ENCODE measurements at places on chromosomes 1 and 21.

DNA sequence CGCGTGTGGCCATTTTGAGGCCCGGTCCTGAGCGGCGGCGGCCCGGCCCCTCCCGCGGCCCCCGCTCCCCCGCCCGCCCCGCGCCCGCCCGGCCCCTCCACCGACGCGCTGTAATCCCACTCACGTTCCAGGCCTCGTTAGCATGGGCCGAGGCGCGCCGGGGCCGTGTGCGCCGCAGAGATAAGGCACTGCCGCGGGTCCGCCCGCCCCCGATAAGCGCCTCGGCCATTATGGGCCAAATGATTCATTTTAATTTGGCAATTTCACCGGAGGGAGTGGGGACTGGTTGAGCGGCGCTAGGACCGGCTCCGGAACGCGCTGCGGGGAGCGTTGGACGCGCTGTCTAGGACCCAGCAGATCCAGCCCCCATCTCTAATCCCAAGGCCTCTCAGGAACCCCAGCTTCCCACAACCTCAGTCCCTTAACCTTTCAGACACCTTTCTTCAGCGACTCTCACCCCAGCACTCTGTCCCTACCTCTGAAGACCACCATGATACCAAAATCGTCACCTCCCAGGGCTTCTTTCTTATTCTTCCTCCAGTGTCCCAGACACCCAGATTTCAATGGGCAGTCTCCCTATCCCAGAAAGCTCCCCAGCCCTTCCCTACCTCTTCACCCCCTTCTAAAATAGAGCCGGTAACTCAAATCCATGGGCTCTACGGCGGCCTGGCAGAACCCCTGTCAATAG, at the start of gene TAL1:
Gene TAL1 (minus strand): TSS at position 39 of the 688 bp plus-strand sequence. CDS start 6,337 bp downstream, outside the sequence.
- no peak for DNase-seq

- DNase-seq, result peak; percentile 8
Observed at GRCh38 chr1:74767490-74767889, 34.5 kb downstream of the TYW3 start.

DNA sequence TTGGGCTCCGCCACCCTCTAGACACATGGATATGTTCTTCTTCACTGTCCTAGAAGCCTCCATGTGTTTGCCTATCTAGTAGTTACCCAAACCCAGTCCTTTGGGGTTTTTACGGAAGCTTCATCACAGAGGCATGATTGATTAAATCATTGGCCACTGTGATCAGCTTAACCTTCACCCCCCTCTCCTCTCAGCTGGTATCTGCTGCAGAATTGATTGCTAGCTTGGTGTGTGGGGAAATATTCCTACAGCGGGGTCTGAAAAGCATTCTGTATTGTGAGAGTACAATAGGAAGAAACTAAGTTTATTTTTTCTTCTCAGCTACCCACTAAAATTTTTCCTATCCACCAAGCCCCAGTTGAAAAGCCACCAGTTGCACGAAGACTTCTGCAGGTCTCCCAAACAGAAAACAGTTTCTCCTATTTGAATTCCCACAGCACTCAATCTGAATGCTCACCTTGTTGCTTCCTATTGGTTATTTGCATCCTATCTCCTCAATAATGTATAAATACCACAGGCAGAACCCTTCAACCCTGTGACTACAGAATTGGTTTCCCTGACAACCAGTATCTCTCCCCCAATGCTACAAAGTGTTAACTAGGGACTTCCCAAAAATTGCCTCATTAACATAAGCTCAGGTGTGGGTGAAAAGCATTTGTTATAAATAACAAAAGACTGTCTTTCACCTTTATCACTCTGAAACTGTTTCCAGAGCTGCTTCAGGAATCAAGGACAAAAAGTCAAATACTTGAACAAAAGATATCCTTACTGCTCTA, 9.3 kb upstream of the VANGL1 start:
- no peak for DNase-seq

GRCh38 chr1:27567971-27568299, 36.0 kb downstream of the AHDC1 start:
- DNase-seq, result no peak

DNA sequence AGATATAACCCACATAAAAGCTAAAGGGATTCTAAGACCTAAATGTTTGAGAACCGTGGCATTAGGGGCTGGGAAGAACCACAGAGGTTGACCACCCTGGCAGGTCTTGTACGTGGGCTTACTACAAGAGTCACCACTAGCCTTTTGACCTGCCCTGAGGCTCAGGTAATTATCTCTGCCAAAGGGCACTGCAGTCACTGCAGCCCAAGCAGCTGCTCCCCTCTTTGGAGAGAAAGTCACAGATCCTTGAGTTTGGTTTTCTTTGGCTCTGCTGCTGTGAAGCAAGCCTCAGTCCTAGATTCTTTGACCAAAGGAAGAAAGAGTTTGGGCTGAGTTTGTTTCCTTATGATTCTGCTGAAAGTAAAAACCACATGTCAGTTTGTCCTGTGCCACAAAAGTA, 11.6 kb downstream of the PARK7 start:
- DNase-seq, result no peak

DNA sequence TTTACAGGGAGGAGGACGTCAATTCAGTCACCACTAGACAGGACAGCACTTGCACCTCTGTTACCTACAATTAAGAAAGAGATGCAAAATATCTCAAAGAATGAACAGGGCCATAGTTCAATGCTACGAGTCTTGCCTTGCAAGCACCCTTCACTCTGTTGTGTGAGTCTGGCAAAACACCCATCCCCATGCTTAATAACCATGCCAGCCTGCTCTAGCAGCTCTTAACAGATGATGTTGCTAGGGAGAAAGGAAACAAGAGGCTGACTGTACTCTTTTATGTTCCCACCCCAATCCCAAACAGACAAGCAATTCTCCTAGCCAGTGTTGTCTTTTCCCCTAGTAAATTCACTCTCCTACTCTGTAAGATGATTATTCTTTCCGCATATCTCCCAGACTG, 5.3 kb downstream of the CBR1 start:
- no peak for DNase-seq

GRCh38 chr1:45686015-45686287, 382 bp downstream of the GPBP1L1 start:
- DNase-seq, result peak; percentile 82

DNA sequence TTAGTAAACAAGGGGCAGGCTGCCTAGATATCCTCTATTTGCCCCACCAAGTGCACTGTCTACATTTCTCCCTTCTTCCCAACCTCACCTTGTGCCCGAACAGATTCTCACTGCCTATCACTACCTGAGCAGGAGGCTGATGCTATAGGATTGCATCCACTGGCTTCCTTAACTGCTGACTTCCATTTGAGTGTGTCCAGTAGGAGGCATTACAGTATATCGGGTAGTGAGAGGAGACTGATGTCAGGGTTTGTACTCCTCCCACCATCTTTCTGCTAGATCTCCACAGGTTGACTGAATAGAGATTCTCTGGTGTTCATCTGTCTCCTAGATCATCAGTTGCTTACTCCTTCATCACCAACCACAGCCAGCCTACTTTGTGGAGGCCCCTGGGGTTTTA, 796.3 kb downstream of the LRRIQ3 start:
- peak; percentile 12 for DNase-seq

DNA sequence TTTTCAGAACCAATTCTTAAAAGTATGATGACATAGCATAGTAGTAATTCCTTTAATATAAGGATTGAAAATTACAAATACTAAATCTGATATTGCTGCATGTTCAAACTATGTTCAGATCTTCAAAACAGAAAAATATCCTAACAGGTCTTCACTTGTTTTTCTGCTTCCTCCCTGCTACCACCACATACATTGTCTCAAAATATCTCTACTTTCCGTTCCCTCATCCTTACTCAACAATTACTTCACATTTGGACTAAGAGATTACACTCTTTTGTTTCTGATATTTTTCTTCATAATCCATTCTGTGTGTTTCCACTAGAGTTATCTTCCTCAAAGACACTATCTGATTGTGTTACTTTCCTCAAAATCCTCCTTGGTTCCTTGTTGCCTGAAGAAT, 125.1 kb downstream of the NEK7 start:
- no peak for DNase-seq

- no peak for DNase-seq
Observed at GRCh38 chr1:11684070-11684469, 3.1 kb upstream of the MAD2L2 start.

DNA sequence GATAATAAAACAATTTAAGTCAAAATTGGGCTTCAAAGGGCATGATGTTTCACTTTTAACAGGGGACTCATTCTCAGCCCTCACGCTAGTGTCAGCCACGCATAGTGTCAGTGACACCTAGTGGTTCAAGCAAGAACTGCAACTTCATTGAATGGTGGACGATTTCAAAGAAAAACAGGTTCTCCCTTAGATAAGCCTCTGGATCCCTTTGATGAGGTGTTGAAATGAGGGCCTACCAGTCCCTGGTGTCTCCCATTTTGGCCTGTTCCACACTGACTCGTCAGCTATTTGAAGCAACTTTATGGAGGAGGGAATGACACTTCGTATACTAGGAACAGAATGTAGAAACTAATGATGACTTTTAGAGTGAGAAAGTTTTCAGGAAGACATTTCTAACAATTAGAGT, 56.2 kb downstream of the FCRL5 start:
- peak; percentile 84 for DNase-seq

GRCh38 chr1:43530483-43531106, at the start of gene PTPRF:
TSS of gene PTPRF (plus strand) at chr1:43530883. CDS start at chr1:43545076, 14,193 bp downstream.
- peak; percentile 71 for DNase-seq

DNA sequence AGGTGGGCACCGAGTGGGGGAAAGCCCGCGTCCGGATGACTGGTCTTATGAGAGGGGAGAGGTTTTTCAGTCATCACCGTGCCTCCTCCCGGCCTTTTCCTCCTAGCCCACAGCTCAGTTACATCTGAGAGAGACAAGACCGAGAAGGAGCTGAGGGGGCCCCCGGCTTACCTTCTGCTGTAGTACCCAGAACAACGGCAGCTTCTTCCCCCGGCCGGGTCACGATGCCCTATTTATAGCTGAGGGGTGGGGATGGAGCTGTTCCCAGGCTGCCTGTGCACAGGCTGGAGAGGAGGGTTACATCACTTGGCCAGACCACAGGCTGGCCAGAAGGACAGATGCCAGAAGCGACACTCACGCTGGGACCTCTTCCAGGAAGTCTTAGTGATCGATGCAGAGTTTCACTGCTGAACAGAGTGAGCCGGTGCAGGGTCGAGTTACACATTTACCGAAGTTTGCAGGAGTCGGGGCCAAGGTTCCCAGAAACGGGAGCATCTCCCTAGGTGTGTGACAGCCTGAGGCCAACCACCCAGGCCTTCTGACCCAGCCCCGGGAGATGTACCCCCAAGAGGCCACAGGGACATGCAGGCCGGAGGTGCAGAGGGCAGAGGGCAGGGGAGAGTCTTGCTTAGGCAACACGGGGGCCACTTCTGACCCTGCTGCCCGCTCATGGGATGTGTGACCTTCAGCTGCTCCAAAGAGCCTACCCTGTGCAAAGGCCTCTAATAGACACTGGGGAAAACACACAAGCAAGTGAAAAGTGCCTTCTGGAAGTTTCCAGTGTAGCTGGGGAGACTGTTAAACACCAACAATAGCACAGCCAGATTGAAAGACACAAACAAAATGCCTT, at the start of gene AGT:
Gene AGT (minus strand): TSS at position 208 of the 850 bp plus-strand sequence. CDS start 3,299 bp downstream, outside the sequence.
- DNase-seq, result peak; percentile 17
